ENCODE measurements at places on chromosomes 16 and 17.
A peak's percentile ranks its signal among the peaks of the same experiment; 100 is the strongest.

DNA sequence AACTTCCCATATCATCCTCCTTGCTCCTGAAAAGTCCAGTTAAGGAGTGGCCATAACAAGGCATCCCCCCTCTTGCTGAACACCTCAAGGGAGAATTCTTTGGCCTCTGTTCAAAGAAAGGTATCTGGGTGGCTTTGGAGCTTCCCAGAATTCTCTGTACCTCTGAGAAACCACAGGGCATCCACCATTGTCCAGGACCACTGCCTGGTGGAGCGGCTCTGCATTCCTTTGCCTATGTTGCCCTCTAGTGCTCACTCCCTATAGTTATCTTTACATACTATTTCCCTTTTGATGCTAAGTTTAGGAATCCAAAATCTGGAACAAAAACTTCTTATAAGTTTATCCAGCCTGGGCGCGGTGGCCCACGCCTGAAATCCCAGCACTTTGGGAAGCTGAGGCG lies 30.3 kb downstream of the CHD9NB start:
- no peak for DNase-seq

- no peak for DNase-seq
These were observed 31.9 kb downstream of the RMI2 start for GRCh38 chr16:11377154-11377553.

- peak; percentile 87 for DNase-seq
These were observed 28.6 kb downstream of the SLC38A8 start for GRCh38 chr16:84013787-84014569.

- no peak for DNase-seq
These were observed 268.5 kb downstream of the RBFOX1 start for GRCh38 chr16:7601100-7601499.

DNA sequence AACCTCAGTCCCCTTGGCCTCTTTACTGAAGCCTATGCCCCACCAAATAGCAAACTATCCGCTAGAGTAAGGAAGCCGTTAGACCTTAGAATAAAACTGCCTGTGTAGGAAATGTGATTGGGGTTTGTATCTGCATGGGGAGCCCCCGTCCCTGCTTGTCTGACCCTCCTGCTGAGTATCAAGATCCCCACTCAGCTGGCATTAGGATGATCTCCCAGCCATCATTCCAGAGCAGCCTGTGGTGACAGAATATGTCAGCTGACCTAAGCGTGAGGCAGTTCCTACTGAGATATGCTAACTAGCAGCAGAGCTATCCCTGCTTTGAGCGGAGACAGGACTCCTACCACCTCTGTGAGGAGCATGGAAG lies 645 bp upstream of the GFOD2 start:
- peak; percentile 77 for DNase-seq

GRCh38 chr17:44900894-44901293 lies 1.6 kb upstream of the EFTUD2 start:
- no peak for DNase-seq

All from activated CD4-positive, alpha-beta T cell treated with anti-CD3 and anti-CD28 coated beads, Interleukin-2, amount 10 ng/mL, durations not matched to agents 24 days and 14 days (primary cell).